ENCODE measurements at places on chromosomes 16 and 17.

- peak; percentile 87 for DNase-seq
Measured at GRCh38 chr16:88633684-88634140, 4.7 kb upstream of the IL17C start.

- DNase-seq: no peak
Measured at GRCh38 chr16:68046106-68046505, 23.0 kb downstream of the DUS2 start.

DNA sequence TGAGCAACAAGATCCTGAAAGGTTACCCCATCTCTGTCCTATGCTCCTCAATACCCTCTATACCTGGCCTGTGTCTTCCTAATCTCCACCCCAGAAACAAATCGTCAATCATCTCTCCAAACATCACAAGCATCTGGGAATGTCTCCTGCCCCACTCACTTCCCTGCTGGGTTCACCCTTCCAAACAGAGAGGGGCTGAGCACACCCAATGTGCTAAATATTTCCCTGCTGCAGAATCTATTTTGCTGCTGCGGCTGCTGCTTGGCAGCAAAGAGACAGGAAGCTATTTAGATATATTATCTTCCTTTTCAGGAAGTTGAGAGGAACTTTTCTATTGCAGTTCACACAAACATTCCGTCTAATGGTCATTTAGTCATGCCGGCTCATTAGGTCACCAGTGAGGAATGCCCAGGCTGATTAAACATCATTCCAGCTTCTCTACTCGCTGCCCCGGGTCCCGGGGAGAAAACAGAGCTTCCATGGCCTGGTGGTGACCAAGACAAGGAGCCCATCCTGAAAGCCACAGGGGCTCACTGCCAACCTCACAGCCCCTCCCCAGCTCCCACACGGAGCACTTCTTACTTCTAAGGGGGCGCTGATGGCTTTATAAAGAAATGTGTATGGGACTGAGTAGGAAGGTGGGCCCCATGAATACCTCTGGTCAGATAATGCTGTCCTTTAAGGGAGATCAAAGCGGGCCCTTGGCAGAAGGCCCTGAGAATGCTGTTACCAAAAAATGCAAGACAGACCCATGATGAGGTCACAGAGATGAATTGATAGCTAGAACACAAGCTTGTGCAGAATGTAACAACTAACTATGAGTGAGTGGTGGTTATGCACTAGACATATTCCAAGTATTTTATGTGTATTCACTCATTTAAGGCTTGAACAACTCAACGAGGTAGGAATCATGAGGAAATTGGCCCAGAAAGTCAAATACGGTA, 218.3 kb downstream of the SOX9 start:
- no peak for DNase-seq

DNA sequence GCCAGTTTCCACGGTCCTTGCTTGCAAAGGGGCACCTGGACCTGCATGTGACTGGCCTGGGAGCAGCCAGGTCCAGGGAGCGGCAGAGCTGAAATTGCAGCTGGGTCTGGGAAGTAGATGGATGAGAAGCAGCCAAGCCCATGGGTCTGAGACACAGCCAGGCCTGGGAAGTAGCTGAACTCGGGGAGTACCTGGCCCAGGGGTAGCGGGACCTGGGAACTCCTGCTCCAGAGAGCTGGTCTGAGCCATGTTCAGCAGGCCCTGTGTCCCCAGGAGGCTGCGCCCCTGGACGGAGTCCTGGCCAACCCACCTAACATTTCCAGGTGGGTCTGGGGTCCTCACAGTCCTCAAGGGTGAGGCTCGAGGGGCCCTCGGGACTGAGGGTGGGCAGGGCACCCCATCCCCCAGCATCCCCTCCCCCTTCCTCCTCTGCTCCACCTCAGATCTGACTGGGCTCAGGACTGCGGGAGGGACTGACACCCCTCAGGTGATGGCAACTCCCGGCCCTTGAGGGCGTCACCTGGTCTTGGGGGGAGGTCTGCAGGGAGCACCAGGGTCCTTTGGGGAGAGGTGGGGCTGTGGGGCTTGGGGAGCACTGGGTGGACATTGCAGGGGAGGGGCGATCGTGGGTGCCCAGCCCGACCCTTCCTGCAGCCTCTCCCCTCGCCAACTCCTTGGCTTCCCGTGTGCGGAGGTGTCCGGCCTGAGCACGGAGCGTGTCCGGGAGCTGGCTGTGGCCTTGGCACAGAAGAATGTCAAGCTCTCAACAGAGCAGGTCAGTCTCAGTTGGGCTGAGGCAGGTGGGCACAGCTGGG, 3.0 kb downstream of the MSLN start:
- DNase-seq: no peak

- DNase-seq: no peak
Measured at GRCh38 chr17:68302666-68303065, 11.4 kb downstream of the ARSG start.

- DNase-seq: no peak
Measured at GRCh38 chr17:15659663-15660062, 24.4 kb downstream of the TRIM16 start.

DNA sequence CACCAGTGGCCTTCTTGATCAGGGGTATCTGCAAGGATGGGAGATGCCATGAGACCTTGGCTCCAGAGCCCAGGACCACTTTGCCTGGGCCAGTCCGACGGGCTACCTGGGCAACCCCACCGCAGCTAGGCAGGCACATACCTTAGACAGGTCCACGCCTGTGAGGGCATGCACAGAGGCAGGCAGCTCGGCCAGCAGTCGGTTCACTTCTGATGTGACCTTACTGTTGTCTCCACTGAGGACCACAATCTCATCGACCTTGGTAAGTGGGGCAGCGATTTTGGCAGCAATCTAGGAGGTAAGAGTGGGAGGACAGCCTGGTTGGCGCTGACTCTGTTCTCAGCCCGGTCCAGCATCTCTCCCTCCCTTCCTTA, 17.0 kb downstream of the FLOT2 start:
- DNase-seq: no peak

DNA sequence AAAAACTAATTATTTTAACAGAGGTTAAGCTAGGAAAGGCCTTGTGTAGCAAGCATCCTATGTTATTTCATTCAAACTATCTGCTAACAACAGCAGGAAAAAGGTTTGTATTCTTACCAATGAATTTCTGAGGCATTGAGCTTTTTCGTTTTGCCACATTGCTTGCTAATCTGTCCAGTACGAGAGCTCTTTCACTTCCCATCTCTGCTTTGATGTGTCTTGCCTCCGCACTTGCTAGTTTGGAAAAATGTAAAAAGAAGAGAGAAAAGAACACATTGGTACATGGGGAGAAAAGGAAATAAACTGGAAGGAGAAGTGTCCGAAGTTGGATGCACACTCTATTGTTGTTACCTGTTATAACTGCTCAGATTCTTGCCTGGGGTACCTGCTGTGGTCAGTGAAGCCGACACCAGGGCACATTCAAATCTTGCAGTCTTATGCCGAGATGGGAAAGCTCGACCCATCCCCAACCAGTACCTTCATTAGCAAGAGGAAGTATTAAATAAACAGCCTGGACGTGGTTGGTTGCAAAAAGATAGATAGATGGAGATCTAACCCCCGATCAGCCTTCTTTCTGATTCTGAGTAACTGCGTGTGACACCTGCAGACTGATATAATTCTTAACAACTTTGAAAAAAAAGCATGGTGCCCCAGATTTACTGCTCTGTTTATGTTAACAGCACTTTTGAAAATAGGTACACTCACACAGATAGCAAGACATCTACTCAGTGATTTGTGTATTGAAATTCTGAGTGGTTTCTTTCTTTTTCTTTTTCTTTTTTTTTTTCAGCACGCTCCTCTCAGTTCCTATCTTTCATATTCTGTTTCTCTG, 40.0 kb downstream of the GRB7 start:
- DNase-seq: no peak

GRCh38 chr16:19135896-19136438, 22.2 kb downstream of the ITPRIPL2 start:
- DNase-seq: no peak

- no peak for DNase-seq
Measured at GRCh38 chr17:27591986-27592385, 39.0 kb upstream of the LGALS9 start.

GRCh38 chr16:17019366-17019765, 451.4 kb downstream of the XYLT1 start:
- DNase-seq: no peak
